Non-pigmented ciliary epithelial cell (primary cell): ENCODE measurements at places on chromosomes 1 and 21.

GRCh38 chr1:183124259-183124658, 61.8 kb upstream of the LAMC2 start:
- no peak for DNase-seq

DNA sequence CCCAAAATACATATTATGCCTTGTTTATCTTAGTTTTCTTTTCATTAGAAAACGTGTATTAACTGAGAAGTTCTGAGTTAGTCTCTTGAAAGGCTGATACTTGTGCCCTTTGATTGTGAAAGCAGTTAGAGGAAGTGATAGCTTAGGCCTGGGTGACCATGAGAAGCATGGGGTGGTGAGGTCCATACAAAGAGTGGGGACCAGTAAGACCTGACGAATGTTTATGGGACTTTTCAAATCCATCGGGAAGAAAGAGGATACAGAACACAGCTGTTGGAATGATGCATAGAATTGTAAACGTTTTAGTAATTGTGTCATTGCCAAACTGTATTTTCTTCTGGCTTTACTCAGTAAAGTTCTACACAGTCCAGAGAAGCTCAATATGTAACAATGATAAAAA, 259.8 kb downstream of the LMO4 start:
- no peak for DNase-seq

DNA sequence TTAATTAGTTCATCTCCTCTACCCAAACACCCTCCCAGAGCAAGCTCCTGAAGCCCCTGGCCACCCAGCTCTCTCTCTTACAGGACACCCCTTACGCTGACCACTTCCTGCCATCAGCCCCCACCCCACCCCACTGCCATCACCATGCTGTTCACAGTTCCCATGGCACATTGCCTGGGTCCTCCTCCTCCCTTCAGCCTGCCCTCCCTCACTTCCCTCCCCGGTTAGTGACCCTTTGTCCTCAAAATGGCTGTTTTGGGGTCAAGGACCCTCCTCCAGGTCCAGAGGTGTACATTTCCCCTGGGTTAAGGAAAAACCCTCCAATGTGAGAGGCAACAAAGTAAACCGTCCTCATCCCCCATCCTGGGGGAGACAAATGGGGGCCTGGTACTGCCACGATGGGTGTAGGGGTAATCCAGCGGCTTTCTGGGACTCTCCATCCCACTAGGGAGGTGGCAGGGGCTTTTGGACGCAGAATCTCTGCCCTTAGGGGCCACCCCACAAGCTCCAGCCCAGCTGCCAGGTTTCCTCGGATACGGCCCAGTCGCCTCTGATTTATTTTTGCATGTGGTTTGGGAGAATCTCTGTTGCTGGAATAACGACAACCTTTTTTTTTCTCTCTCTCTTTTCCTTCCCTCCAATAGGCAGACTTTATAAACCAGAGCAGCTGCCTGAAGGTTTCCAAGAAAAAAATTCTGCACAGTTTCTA, 8.5 kb downstream of the CAMK2N1 start:
- no peak for DNase-seq

- no peak for DNase-seq
These were observed 41.6 kb upstream of the GUCA2A start for GRCh38 chr1:42206164-42206563.

DNA sequence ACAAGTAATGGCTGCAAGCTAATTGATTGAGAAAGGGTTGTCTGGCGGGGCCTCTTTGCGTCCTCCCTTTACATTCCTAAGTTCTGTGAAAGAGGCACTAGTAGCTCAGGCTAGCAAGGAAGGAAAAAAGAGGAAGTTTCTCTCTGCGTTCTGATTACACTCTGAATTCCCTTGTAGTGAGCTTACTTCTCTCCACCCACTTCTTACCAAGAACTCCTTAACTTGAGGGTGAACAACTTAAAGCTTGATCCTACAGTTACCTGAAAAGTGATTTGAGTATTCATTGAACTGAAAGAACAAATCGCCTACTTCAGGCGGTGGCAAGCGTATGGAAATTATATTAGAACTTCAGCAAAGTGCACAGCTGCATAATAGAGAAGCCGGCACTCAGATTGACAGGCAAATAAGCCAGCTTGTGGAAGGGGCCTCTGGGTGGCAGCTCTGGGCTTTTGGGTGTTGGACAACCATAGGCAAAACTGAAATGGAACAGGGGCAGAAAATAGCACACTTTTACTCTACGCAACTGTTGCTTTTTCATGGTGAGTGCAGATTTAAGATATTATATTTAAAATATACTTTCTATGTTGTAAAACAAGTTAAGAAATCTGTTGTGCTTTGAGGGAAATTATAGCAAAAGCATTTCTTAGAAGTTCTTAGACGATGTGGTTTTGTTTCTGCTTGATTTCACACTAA, 464.5 kb downstream of the USP25 start:
- peak; percentile 71 for DNase-seq

DNA sequence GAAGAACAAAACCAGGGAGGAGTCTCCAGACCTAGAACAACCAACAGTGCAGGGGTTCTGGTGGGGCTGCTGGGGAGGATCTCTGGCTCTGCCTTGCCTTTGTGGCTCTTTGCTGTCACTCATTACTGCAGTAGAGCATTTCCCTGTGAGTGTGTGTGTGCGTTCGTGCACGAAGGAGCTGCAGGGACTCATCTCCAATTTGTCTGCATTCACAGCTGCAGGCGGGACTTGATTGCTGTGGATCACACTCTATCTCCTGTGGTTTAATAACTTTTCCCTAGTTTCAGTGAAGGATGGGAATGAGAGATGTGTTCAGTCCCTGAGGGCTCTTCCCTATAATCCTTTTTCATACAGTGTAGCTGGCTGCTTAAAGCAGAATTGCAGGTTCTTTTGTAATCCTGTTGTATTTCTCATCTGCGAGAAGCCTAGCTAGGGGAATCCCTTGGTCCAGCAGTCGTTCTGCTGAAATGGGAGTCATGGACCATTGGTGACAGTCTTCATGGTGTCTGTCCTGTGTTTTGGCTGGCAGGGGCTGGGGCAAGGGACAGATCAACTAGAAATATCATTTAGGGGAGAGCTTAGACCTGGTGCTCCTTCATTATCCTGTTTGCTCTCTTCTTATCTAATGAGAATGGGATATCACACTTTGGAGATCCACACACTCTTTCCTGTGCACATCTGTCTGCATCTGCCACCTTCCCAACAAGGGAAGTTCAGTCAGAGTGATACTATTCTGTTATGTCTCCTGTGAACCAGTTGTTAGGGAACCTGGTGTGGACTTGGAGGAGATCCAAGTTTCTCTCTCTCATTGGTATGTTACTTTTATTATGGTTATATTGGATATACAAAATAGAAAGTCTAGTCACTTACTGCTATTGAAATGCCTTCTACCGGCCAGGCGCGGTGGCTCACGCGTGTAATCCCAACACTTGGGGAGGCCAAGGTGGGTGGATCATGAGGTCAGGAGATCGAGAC, 3.0 kb downstream of the PCP4L1 start:
- no peak for DNase-seq

- no peak for DNase-seq
These were observed 710 bp upstream of the SLC30A1 start for GRCh38 chr1:211579440-211580302.

DNA sequence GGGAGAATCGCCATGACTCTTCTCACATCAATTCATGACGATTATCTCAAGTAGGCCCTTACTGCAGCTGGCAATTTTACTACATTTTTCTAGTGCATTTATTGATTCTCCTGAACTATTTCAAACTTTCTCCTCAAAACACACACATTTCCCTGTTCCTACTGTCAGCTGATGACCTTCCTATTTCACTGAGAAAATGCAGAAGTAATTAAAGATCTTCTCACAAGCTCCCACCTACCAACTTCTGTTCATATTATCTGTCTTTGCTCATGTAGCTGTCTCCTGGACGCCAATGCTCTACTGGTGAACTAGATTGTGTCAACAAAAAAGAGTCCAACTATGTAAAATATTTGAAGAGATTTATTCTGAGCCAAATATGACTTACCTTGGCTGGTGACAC, 36.4 kb upstream of the FASLG start:
- DNase-seq: no peak

- no peak for DNase-seq
These were observed 14.1 kb downstream of the SLC19A1 start for GRCh38 chr21:45528028-45528705.

DNA sequence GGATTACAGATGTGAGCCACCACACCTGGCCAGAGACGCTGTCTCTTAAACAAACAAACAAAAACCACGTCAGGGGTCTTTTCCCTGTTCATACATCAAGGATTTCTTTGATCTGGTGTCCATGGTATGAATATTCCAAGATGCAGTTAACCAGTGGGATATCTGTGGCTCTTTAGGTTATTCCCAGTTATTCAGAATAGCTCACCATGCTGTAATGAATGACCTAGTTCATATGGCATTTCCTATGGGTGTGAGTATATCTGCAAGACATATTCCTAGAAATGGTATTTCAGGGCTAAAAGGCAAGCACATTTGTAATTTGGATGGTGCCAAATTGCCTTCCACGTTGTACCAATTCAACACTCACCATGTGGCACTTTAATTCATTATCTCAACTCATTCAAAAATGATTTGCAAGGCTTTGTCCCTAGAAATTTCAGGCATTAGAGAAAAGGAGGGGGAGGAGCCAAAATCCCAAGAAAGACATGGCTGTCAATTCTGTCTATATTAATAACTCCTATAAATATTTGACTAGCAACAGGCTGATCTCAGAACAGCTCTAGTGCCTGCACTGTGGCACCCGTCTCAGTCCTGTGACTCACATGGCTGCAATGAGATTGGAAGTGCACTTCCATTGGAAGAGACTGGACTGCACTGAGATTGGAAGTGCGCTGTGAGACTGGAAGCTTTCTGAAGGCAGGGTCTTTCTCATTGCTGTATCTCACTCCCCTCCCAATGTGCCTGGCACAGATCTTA, 6.0 kb upstream of the STMN1 start:
- DNase-seq: no peak

DNA sequence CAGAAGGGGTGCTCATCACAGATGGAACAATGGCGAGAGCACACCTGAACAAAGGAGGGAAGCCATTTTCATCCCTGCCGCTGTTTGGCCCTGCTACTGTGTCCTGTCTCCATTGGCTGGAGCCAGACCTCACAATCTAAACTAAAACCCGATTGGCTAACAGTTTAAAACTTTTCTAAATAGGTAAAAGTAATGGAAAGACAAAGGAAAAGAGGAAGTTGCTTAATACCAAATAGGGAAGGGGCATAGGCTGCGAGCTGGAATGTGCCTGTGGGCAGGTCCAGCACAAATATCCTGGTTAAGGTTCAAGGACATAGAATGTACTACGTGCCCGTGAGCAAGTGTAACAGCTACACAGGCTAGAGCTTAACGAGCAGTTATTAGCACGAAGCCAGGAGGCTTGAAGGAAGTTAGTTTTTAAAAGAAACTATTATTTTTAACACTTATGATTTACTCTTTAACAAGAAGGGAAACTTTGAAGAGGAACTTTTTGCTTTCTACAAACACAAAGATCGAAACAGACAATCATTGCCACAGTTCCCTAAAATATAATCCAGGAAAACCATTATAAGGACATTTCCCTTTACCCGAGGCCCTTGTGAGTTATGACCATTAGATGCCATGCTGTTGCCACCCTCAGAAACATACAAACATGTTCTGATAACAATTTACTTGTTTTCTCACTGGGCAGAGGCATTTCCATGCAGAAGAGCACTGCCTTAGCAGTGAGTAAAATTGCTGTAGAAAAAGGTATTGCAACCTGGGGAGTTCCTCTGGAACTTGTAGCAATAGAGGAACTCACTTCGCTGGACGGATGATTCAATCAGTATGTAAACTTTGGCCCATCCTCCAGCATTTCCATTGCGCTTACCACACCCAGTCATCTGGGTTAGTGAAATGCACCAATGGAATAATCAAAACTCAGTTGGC, 4.8 kb upstream of the PTTG1IP start:
- DNase-seq: no peak

DNA sequence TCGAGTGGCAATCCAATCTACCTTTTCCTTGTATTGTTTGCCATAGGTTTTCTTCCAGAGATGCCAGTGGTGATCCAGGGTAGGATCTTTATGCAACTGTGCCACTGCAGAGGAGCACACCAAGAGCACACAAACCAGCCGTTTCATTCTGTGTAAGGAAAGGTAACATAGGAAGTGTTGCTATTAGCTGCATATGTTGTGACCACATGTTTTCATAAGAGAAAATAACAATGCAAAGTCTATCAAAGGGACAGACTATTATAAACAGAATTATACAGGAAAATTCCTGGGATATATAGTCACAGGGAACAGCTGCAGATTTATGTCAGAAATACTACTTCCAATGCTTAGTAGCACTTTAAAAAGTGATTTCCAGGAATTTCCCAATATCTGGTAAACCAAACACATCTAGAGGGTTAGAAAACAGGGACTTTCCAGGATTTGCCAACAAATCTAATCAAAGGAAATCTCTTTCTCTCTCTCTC, 919 bp downstream of the CTSS start:
- DNase-seq: peak; percentile 68

- no peak for DNase-seq
These were observed 162.1 kb downstream of the PTPRU start for GRCh38 chr1:29398431-29398830.

GRCh38 chr1:8047112-8047511, 21.0 kb upstream of the ERRFI1 start:
- DNase-seq: no peak

GRCh38 chr1:109615879-109616278, 3.5 kb downstream of the GNAT2 start:
- DNase-seq: no peak

GRCh38 chr1:32683397-32683796, 19.2 kb downstream of the SYNC start:
- DNase-seq: no peak

- DNase-seq: no peak
These were observed 9.7 kb upstream of the FMOD start for GRCh38 chr1:203360547-203361185.

DNA sequence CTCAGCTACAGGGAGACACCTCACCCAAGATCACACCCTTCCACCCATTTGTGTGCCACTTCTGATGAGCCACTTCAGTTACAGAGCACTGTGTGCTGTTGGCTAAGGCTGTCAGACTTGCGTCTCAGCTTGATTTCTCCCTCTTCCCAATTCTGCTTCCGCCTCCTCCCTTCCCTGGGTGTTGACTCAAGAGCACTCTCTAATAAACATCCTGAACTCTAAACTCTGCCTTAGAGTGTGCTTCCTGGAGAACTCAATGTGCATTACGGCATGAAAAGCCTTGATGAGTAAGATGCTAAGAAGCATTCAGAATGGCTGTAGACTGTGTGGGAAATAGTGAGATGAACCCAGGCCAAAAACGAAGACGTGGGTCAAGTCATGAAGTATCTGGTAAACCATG, 54.9 kb upstream of the S1PR1 start:
- DNase-seq: peak; percentile 70

GRCh38 chr1:187244623-187245022, 415.9 kb downstream of the PLA2G4A start:
- DNase-seq: no peak

DNA sequence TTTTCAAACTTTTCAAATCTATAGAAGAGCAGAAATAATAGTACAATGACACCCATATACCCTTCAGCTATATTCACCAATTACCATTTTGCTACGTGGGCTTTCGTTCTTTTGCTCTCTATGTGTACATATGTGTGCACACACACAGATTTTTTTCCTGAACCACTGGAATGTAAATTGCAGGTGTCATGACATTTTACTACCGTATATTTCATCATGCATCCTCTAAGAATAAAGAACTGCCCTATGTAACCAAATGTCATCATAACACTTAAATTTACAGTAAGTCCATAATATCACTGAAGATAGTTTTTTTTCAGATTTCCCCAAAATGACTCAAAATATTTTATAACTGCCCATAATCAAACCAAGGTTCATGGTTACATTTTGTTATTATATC, 88.4 kb upstream of the GFI1 start:
- no peak for DNase-seq
